Aorta (tissue), 5 donors: ENCODE measurements at places on chromosomes 1 and 21. TPM values are rescaled to one million over a fixed set of nuclear protein-coding genes. Genes with fewer than 3 reads are reported as not detected.

Gene DUSP23
- total RNA-seq = 47.7 TPM

DNA sequence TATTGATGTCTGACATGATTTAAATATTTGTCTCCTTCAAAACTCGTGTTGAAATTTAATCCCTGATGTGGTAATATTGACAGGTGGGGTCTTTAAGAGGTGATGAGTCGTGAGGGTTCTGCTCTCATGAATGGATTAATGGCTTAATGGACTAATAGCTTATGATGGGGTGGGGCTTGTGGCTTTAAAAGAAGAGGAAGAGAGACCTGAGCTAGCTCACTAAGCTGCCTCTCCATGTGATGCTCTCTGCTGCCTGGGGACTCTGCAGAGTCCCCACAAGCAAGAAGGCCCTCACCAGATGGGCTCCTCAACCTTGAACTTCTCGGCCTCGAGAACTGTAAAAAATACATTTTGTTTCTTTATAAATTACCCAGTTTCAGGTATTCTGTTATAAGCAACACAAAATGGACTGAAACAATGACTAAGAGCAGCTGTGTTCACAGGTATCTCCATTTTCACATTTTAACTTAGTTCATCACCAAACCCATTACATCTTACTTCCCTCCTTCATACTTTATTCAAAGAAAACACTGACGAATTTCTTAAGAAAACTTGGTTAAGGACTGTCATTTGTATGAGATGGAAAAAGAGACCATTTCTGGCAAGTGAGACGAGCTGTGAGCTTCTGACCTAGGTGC is 12.1 kb upstream of the AIM2 start:
- DNase-seq = no peak
- no peak overlapping the region for H3K27ac ChIP-seq
- H3K36me3 ChIP-seq = no peaks in the 10 kb centered on the region
- no peaks in the 10 kb centered on the region for H3K27me3 ChIP-seq
- no peaks in the 10 kb centered on the region for H3K4me1 ChIP-seq
- no peak overlapping the region for H3K4me3 ChIP-seq

- no peaks in the 10 kb centered on the region for H3K27me3 ChIP-seq
- H3K36me3 ChIP-seq = no peaks in the 10 kb centered on the region
- no peak overlapping the region for H3K27ac ChIP-seq
- DNase-seq = no peak
- H3K4me1 ChIP-seq = no peaks in the 10 kb centered on the region
Measured at GRCh38 chr1:230636575-230637148, 5.6 kb upstream of the COG2 start.

GRCh38 chr1:84583648-84584047 is 9.4 kb upstream of the CTBS start:
- H3K4me1 ChIP-seq = no peaks in the 10 kb centered on the region
- H3K36me3 ChIP-seq = no peaks in the 10 kb centered on the region
- no peak overlapping the region for H3K27ac ChIP-seq
- no peak for DNase-seq
- no peaks in the 10 kb centered on the region for H3K27me3 ChIP-seq

DNA sequence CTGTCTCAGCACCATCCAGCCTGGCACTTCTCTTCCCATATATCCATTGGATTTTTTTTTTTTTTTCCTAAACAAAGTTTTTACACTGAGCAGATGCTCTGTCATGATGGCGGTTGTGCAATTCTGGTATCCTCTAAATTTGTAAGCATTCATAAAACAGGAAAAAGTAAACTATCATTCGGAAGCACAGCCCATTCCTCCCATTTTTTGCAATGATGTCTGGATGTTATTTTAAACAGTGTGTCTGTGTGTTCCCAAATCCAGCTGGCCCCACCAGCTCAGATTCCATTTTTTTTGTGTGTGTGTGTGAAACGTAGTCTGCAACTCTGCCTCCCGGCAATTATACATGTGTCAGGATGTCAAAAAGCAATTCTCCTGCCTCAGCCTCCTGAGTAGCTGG is 33.5 kb downstream of the PDPN start:
- H3K4me3 ChIP-seq = no peak overlapping the region
- no peaks in the 10 kb centered on the region for H3K4me1 ChIP-seq
- H3K27me3 ChIP-seq = no peaks in the 10 kb centered on the region
